SK-MEL-5 (cell line): ENCODE measurements at places on chromosomes 13 and 19. TPM values are rescaled to one million over a fixed set of nuclear protein-coding genes. Genes with fewer than 3 reads are reported as not detected.

DNA sequence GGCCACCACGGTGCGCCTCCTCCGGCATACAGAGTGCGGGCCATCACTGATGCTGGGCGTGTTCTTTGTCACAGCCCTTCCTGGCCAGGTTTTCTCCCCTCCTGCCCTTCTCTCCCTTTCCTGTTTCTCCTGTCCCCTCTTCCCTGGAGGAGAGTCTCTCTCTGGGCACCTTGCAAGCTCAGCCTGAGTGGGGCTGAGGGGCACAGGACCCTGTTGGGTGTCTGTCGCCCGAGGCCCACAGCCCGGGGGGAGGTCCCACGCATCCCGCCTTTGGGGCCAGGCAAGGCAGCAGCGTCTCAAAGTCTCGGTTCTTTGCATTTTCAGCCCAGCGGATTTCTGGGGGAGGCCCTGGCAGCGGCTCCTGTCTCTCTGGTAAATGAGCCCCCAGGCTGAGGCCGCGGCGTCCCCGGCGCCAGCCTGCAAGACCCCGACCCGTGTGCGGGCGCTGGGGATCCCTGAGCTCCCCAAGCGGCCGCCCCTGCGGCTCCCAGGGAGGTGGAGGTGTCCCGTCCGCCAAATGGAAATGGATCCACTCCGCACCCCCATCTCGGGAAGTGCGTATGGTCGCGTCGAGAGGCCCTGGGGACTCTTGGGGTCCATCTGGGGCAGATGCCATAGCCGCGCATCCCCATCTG, 47.2 kb downstream of the COMP start:
- DNase-seq, result no peak

- DNase-seq, result no peak
Measured at GRCh38 chr13:32695602-32696250, 109.5 kb downstream of the PDS5B start.

DNA sequence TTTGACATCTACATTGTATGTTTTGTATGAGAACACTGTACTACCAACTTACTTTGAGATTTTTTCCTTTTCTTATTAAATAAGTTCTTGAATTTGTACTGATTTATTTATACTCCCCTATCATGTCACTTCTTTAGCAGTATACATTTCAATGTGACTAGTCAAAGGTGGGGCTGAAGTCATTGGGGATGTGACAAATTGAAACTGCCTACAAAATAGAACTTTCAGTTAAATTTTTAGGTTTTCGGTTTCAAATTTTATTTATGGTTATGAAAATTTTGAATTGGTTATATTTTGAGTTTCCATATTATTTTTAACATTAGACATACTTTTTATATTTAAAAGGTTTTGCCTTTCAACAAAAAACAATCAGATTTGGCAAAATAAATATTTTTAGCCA, 221.6 kb downstream of the NBEA start:
- DNase-seq, result no peak

SLC6A16 gene
- 0.05 TPM in 1 of 2 replicates, not detected in the other for total RNA-seq

- DNase-seq, result peak; percentile 71
Measured at GRCh38 chr19:35644987-35645679, 3.0 kb upstream of the COX6B1 start.

- no peak for DNase-seq
Measured at GRCh38 chr13:79778741-79779460, 297.9 kb downstream of the NDFIP2 start.

DNA sequence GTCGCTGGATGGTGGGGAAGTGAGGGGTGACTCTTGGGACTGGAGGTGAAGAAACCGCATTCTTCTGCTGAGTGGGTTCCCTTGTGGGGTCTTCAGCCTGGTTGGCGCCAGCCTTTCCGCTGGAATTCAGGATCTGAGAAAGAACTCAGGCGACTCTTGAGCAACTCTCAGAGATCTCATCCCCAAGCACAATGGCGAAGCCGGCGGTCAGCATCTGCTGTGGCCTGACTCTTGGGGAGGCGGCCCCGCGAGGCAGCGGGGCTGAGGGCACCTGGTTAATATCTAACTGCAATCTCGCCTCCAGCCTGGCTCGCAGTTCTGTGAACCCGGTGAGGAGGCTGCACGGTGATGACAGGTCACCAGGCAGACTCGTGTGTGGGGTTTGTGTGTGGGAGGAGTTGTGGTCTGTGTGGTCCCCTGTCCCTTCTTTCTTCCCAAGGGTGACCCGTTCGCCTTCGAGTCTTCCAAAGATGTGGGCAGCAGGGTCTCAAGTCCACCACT, 883 bp downstream of the ZNF441 start:
- no peak for DNase-seq

DNA sequence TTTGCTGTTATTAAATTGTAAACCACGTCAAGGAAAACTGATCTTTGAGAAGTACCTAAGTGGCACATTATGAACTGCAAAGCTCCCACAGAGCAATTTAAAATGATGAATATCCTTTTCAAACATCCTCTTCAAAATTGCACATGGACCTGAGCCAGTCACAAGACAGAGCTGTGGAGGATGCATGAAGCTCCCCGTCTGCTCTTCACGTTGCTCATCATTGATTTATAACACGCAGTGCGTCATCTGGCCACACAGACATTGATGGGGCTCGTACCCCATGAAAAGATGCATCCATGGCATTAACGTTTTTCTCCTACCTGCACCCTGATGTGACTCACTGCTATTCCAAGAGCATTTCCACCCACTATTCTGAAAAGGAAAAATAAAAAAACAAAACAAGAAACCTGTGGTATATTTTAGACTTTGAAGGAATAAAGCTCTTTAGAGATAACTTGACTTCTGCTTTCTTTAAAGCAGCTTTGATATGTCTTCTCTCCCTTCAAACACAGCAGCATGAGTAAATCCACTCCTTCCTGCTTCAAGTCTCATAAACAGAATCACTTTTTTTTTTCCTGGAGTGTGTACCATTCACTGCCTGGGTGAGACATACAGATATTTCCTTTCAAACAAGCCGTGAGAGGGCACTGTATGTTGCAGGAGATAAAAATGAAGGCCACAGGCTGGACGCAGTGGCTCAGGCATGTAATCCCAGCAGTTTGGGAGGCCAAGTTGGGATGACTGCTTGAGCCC, 7.2 kb upstream of the SERTM1 start:
- no peak for DNase-seq

SMIM24 gene
- not detected in 2 replicates for total RNA-seq

GIPR gene
- total RNA-seq, result 0.05 TPM in 1 of 2 replicates, not detected in the other

NLRP5 gene
- total RNA-seq, result not detected in 2 replicates

- no peak for DNase-seq
Measured at GRCh38 chr13:91609353-91609752, 210.9 kb downstream of the GPC5 start.

GRCh38 chr13:20291675-20292074, 59.6 kb upstream of the GJB6 start:
- DNase-seq, result peak; percentile 94
